NCI-H1092 treated with DMSO at 0.1 percent for 48 hours (cell line): ENCODE measurements at places on chromosomes 5 and 9.

DNA sequence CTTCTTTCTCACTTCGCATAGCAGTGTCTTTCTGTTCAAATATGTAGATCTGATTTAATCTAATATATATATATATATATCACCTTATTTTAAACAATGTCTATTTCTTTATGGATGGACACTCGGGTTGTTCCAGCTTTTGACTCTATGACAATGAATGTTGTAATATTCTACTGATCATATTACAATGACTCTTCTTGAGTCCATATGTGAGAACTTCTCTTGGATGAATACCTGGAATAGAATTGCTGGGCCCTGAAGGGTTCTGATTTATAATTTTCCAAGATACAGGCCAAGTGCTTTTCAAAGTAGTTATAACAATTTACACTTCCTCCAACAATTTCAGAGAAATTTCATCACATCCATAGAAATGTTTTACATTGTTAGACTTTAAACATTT, 28.8 kb downstream of the NTRK2 start:
- DNase-seq, result no peak

GRCh38 chr9:131791542-131792254, 51.8 kb upstream of the RAPGEF1 start:
- DNase-seq, result no peak

- no peak for DNase-seq
Observed at GRCh38 chr5:168304349-168304748, 12.9 kb downstream of the WWC1 start.

GRCh38 chr5:142506756-142507155, 179.1 kb downstream of the FGF1 start:
- DNase-seq, result no peak

DNA sequence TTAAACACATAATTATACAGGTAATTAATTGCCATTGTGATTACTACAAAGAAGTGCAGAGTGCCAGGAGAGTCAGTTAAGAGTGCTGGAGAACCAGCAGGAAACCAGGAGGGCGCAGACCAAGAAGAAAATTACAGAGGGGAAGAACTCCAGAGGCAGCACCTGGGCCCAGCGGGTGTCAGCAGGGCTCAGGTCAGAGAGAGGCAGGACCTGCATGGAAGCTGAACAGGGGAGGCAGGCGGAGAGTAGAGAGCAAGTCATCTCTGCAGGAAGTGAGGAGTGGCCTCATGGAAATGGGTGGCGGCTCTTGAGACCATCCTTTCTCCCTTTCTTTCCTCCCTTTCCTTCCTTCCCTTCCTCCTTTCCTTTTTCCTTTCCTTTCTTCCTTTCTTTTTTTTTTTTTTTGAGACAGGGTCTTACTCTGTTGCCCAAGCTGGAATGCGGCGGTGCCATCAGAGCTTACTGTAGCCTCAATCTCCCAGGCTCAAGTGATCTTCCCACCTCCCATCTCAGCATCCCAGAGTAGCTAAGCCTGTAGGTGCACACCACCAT, 4.0 kb upstream of the ZBTB34 start:
- DNase-seq, result no peak

DNA sequence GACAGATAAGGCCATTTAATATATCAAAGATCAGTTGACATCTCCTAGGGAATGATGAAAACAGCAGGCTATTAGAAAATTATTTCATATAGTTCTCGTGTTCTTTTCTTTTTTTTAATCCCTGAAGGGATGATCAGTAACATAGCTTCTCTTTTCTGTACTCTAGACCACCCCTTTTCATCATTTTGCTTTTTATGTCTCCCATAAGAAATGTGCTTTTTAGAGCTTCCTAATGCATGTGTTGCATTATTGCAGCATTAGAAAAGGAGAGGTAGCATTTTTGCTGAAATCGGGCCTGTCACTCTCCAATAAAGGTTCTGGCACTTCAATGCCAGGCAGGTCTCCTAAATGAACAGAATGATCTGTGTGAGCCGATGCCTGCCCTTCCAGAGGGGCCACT, 143.3 kb downstream of the NTRK2 start:
- no peak for DNase-seq

GRCh38 chr5:41878173-41878572, 7.9 kb upstream of the OXCT1 start:
- no peak for DNase-seq

DNA sequence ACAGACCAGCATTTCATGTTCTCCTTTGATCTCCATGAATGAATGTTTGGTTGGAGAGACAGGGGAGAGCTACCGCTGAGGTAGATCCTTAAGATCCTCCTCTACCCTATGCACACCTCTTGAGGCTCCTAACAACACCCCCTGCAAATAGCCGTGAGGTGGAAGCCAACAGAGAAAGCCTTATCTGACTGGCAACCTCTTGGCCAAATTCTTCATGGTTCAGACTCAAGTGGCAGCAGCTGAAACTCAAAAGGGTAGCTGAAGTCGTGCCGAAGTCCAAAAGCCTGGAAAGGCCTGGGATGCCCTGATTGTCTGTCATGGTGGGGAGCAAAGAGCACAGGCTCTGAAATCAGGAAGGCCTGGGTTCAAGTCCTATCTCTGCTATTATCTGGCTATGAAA, 184.9 kb downstream of the SEC61B start:
- no peak for DNase-seq

DNA sequence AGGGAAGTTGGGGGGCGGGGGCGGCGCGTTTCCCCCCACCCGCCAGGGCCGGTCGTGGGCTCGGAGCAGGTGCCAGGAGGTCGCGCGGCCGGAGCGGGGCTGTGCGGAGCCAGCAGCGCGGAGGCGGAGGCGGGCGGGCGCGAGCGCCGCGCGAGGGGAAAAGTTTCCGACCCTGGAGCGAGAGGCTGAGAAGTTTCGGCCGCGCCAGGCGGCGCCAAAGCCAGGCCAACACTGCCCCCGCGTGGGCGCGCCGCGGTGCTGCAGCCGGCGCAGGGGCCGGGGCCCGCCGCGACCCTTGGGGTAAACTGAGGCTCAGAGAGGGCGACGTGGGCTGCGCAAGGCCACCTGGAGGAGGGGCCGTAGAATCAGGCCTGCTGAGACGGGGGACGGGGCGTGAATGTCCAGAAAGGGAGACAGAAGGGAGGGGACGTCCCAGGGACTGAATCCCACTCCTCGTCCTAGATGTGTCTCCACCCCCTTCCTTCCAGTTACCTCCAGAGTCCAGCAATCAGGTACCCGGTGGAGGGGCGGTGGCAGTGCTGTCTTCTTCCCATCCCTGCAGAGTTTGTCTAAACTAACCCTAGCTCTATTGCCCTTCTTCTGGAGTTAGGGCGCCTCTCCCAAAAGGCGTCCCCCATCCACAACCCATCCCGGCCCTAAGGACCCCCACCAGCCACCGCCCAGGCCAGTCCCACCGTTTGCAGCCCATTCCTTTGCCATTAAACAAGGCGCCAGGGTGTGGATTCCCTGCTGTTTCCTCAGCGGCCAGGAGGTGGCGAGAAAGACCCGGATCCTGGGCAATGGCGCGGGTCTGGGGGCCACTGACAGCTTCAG, 10.2 kb downstream of the C9orf50 start:
- peak; percentile 42 for DNase-seq

DNA sequence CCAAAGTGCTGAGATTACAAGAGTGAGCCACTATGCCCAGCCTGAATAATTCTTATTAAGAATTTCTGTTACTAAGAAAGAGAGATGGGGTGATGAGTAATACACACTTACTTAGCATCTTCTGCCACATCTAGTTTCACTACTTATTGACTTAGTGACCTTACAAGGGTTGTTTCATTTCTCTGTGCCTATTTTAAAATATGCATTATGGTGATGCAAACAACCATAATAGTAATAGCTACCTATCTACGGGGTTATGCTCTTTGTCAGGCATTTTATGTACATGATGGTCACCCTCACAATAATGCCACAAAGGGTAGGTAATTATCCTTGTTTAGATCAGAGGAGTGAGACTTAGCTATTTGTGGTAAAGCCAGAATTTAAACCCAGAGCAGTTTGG, 499.0 kb upstream of the SGCD start:
- DNase-seq, result no peak

- no peak for DNase-seq
Observed at GRCh38 chr5:124870070-124870469, 123.6 kb upstream of the ZNF608 start.

- no peak for DNase-seq
Observed at GRCh38 chr5:43592363-43592762, 10.6 kb upstream of the NNT start.
